ENCODE measurements at places on chromosomes 16 and 17.

- no peak for DNase-seq
These were observed 8.0 kb downstream of the BRD7 start for GRCh38 chr16:50360779-50361178.

DNA sequence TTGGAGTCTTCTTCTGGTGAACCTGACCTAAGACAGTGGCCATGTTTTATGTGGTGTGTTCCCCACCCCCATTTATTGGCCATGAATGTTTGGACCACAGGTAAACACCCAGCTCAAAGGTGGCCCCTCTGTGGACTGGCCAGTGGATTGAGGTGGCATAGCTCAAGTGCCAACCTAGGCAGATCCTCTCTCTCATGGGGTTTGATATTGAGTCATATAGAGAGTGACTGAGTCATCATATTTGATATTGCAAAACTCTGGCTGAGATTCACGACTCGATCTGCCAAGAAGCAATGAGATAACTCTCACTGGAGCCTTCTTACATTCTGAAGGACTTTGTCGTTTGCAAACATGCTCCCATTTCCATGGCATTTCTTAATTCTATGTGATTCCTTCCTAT is 10.5 kb upstream of the TEKT3 start:
- DNase-seq = peak; percentile 37

DNA sequence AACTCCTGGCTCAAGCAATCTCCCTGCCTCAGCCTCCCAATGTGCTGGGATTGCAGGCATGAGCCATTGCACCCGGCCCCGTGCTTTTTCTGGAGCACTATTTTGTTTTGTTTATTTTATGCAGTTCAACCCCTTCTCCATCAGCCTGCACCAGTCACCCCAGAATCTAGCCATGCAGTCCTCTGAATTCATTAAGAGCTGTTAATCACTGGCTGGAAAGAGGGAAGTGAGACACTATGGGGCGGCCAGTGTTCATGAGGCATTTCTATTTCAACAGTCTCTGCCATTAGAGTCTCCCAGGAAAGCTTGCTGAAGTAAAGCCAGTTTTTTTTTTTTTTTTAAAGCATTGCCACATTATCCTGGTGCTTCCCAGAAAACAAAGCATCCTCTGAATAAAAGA is 1.7 kb downstream of the VWA3A start:
- peak; percentile 18 for DNase-seq

DNA sequence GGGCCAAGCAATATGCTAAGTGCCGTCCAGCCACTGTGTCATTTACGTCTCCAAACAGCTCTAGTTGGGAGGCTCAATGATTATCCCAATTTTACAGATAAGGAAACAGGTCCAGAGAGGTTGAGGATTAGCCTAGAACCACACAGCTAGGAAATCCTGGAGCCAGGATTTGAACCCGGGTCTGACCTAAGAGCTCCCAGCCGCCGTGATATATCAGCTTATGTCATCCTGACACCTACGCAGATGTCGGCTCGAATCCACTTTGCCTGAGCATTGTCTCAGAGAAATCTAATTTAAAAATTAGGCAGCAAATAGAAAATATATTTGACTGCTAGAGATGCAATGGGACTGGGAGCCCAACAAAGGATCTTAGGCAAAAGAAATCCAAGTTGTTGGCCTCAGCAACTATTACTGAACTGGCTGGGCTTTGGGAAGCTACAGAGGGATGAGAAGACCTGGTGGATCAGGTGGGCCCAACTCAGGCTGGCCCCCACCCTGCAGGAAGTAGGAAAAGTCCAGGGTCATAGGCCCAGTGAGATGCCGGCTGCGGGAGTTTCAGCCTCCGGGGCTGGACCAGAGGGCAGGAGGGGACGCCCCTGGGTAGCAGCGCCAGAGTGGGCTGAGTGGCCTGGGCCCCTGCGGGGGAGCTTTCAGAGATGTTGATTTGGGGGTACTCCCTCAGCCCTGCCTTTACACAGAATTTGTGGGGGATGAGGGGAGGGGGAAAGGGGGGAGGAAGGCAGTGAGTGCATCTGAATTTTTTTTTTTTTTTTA is 35.1 kb upstream of the IL21R start:
- no peak for DNase-seq

DNA sequence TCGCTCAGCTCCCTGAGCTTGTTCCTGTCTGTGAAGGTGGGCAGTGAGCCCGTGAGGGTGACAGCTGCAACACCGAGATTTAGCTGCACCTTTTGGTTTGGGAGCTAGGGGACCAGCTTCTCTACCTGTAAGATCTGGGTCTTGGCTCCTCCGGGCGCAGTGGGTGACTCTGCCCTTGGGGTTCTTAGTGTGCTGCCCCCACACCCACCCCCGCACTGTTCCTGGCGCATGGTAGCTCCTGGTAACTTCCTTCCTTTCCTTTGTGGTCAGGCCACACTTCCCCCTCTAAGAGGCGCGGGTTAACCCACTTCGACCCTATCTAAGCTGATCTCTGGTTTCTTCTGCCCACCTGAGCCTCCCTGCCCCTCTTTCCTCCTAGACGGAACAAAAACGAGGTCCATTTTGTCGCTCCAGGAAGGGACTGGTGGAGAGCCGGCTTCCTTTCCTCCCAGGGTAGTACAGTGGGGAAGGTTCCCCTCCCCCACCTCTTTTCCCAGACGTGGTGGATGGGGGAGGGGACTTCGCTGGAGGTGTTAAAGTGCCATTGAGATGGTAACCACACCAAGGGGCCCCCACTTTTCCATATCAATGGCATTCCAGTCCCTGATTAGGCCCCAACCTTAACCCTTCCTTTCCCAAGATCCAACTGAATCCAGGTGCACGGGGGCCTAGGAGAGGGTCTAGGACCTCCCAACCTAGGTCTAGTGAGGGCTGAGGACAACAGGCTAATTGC is 4.6 kb upstream of the CLDN9 start:
- DNase-seq = peak; percentile 88

- DNase-seq = no peak
These were observed 3.1 kb downstream of the SEPTIN1 start for GRCh38 chr16:30379158-30379783.

DNA sequence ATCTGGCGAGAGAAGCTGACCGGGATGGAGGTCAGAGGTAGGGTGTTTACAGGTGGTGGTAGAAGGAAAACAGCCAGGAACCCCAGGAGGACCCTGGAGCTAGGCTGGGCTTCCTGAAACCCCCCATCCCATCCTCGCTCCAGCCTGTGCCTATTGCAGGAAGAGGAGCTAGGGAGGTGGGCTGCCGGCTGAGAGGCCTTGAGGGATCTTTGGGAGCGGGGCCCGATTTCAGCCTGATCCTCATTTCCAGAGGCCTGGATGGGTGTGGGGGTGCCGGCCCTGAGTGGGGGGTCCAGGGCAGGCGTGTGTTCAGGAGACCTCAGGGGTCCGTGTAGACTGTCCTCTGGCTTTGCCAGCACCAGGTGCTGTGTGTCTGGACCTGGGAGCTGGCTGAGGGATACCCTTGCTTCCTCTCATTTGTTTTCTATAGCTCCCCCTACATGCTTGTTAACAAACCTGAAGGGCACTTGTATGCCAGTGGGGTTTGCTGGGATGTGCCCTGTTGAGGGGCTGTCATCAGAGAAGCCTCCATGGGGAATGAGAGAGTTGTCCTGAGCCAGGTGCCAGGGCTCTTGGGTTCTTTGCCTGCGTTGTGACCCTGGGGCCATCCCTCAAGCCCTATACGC is 18.9 kb upstream of the RAP1GAP2 start:
- DNase-seq = no peak

DNA sequence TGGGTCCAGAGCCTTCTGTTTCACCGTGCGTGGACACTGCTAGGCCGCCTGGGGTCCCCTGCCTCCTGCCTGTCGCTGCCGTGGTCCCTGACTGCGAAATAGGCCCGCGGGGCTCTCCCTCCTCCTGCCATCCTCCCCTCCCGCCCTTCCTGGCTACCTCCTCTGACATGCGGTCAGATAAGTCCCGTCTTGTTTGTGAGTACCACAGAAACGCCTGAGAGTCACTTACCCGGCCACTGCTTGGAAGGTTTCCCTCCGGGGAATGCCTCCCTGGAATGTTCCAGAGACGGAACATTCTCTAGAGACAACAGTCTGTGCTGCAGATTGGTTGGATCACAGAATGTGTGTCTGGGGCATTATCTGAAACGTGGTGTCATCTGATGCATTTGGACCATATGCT is 22.7 kb downstream of the CIBAR2 start:
- DNase-seq = no peak

- no peak for DNase-seq
These were observed 14.5 kb upstream of the PRKCA start for GRCh38 chr17:66287911-66288310.

DNA sequence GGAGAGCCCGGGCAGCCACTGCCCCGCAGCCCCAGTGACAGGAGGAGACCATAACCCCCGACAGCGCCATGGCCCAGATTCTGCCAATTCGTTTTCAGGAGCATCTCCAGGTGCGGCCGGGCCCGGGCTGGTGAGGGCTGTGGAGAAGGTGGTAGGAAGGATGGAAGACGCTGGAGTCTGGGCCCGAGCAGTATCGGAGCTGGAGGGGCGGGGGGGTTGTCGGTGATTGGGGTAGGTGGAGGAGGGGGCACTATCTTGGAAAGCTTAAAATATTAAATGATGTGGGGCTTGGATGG is 317 bp downstream of the CLTC start:
- DNase-seq = no peak

GRCh38 chr16:81863630-81864352 is 84.7 kb downstream of the PLCG2 start:
- no peak for DNase-seq

DNA sequence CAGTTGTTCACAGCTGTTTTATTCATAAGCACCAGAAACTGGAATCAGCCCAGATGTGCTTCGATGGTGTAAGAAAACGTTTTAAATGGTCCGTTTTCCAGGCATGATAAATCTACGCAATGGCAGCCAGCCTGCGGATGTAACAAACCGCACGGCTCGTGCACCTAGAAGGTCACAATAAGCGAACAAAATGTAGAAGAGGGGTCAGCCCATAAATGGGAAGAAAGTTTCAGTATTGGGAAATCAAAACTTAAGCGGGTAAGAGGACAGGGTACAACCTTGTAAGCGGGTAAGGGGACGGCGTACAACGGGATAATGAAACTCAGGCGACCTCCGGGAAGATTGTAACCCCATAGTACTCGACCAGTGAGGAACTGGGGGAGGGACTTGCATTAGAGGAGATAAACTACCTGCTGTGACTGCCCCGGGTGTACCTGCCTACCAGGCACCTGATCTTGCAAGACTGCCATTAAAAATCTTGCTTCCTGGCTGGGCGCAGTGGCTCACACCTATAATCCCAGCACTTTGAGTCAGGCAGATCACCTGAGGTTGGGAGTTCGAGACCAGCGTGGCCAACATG is 66.6 kb downstream of the ANKRD11 start:
- no peak for DNase-seq

GRCh38 chr17:68853439-68853838 is 101.8 kb downstream of the ABCA8 start:
- DNase-seq = no peak

DNA sequence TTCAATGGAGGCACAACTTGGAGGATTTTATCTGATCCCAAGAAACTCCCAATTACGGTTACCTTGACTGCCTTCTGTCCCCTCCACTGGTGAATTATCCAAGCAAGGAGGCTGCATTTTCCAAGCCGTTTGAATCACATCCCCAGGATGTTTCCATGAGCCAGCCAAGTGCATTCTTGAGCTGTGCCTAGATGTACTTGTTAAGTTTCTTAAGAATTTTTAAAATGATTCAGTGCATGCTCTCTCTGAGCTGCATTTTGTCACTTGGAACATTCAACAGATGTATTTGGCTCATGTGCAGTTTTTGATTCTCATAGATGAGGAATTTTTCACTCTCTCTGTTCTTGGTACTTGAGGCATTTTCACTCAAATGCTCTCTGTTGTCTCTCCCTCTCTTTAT is 202.6 kb upstream of the MYOCD start:
- DNase-seq = no peak

- peak; percentile 94 for DNase-seq
These were observed 10.3 kb upstream of the ARL4D start for GRCh38 chr17:43388359-43389045.

DNA sequence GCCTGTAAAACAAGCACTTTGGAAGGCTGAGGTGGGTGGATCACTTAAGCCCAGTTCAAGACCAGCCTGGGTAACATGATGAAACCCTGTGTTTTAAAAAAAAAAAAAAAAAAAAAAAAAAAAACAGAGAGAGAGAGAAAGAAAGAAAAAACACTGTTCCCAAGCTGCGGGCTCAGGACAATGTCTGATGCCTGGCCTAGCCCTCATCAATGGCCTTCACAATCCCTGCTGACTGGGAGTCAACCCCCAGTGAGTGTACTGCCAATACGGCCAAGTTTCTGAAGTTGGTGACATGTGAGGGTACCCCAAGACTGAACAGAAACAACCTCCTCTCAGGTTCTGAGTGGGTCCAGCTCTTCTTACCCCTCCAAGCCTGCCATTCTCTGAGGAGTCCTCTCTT is 116.5 kb downstream of the ZNF778 start:
- DNase-seq = no peak

GRCh38 chr16:82658796-82659195 is 32.0 kb downstream of the CDH13 start:
- no peak for DNase-seq

DNA sequence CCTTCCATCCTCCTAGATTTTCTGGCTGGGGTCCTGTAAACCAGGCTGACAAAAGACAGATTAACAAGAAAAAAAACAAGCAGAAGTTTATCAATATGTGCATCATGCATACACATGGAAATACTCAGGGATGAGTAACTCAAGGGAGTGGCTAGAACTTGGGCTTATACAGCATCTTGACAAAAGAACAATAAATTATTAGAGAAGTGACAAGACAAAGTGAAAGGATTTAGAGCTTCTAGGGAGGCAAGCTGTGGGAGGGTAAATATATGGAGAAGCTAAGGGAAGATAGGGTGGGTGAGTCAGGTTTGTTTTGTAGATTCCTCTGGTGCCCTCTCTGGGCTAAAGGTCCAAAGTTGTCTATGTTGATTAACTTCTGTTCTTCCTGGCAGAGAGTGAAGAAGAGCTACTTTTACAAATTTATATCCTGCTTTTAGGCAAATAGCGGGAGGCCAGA is 48.0 kb upstream of the NDRG4 start:
- peak; percentile 27 for DNase-seq

GRCh38 chr17:50818921-50819657 is 16.3 kb upstream of the WFIKKN2 start:
- DNase-seq = peak; percentile 33

- DNase-seq = no peak
These were observed 120.4 kb upstream of the LHX1 start for GRCh38 chr17:36816907-36817288.

DNA sequence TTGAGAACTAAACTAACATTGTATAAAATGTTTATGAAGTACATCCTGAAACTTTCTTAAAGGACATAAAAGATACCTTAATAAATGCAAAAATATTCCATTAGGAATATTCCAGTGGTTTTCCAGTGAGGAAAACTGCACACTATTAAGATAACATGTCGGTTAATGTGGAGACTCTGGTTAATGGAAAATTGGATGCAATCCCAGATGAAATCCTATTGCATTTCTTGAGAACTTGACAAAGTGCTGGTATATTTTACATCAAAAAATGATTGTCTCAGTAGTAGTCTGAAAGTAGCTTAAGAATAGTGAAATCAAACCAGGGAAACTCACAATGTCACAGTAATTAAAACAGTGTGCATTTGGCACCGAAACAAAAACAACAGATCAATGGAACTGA is 202.5 kb upstream of the MON1B start:
- DNase-seq = no peak

GRCh38 chr16:3835089-3835602 is 45.4 kb downstream of the CREBBP start:
- DNase-seq = no peak

All from NB4 (cell line).